ENCODE measurements at places on chromosomes 11 and 22. TPM values are rescaled to one million over a fixed set of nuclear protein-coding genes. Genes with fewer than 3 reads are reported as not detected.

Gene MTA2
- polyA plus RNA-seq: 130 TPM

Gene CD6
- not detected for polyA plus RNA-seq

Gene OR52I1
- polyA plus RNA-seq: not detected

Gene STK33
- 13.9 TPM for polyA plus RNA-seq

Gene TSSK2
- 0.26 TPM for polyA plus RNA-seq

Gene TBX1
- not detected for polyA plus RNA-seq

Gene OR51I1
- polyA plus RNA-seq: not detected
